ENCODE measurements at places on chromosomes 7 and 10. TPM values are rescaled to one million over a fixed set of nuclear protein-coding genes. Genes with fewer than 3 reads are reported as not detected.

Gene WASHC2C
- total RNA-seq, result 12.1 TPM

Gene GPR26
- not detected for total RNA-seq

Gene AZGP1
- total RNA-seq, result 2,337 TPM

Gene DCLRE1A
- 5.8 TPM for total RNA-seq

Gene HHEX
- total RNA-seq, result 47.4 TPM

Gene MMP21
- 0.20 TPM for total RNA-seq

Gene PPP1R17
- total RNA-seq, result not detected

Gene SEMA3D
- 0.25 TPM for total RNA-seq

Gene DDC
- 48.6 TPM for total RNA-seq

Gene H2BK1
- total RNA-seq, result not detected

Gene IGFBP1
- total RNA-seq, result 13.7 TPM

DNA sequence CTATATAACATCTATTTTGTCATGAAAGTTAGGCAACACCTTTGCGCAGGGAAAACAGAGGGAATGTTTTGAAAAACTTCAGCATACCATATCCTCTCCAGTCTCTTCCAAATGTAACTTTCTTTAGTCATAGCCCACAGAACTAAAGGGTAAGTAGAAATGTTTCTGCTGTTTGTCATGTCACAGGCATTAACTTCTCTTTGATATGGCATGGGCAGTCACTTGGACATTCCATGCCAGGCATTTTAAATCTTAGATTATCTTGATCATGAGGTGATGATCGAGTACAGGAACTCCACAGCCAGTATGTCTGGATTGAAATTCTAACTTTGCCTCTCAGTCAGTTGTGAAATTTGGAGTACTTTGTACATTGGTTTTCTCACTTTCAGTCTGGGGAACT lies 27.5 kb upstream of the ETV1 start:
- DNase-seq, result no peak

GRCh38 chr10:119201233-119201632 lies 6.1 kb upstream of the GRK5 start:
- no peak for DNase-seq

- no peak for DNase-seq
These were observed 71.7 kb upstream of the TMEM106B start for GRCh38 chr7:12139416-12139815.

DNA sequence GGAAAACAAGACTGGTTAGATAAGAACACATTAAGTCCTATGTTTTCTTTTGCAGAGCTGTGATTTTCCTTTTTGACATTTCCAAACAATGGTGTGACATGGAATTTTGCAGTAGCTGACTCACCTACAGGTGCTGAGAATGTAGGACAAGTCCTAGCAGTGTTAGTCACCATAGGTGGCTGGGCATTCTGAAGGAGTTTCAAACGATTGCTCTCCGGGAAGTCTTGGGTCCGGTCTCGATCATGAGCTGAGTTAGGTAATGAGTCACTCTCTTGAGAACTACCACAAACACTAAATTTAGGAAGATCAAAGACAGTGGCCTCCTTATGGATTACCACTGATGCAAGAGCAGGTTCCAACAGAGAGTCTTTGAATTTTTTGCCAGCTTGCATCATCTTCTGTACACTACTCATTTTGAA lies 3.6 kb downstream of the FIGNL1 start:
- no peak for DNase-seq

- DNase-seq, result no peak
These were observed 2.2 kb upstream of the DNA2 start for GRCh38 chr10:68474021-68474420.

- no peak for DNase-seq
These were observed 172.9 kb downstream of the SPAG6 start for GRCh38 chr10:22518167-22518724.

DNA sequence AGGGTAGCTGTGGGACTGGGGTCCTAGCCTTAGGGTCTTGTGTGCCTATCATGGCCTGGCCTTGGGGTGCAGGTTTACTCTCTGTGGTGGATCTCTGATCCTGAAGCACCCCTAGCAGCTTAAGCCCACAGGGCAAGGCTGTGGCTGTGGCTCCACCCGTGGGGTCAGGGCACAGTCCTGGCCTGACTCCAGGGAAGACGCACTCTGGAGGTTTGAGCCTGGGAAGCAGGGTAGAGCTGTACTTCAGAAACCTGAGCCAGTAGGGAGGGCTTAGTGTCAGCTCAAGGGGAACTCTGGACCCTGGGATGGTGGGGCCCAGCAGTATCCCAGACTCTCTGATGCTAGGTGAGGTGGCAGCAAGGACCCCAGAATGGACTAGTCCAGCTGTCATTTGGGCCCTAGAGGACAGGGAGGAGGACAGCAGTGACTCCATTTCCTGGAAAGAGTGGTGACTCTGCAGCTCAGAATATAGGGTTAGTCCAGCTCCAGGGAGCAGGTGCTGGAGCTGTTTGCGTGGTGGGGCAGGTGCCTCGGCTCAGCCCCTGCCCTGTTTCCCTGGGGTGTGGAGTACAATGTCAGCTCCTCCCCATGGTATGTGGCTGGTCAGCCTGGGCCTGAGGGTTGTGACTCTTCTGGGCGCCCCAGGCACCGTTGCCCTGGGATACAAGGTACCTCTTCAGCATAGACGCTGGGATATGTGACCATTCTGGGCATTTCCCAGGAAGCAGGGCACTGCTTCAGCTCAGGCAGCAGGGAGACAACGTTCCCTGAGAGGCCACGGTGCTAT lies 15.8 kb downstream of the GTPBP4 start:
- DNase-seq, result peak; percentile 31

GRCh38 chr7:159093351-159093971 lies 51.2 kb downstream of the VIPR2 start:
- DNase-seq, result no peak

- no peak for DNase-seq
These were observed 204.1 kb upstream of the KMT2E start for GRCh38 chr7:104809906-104810305.

DNA sequence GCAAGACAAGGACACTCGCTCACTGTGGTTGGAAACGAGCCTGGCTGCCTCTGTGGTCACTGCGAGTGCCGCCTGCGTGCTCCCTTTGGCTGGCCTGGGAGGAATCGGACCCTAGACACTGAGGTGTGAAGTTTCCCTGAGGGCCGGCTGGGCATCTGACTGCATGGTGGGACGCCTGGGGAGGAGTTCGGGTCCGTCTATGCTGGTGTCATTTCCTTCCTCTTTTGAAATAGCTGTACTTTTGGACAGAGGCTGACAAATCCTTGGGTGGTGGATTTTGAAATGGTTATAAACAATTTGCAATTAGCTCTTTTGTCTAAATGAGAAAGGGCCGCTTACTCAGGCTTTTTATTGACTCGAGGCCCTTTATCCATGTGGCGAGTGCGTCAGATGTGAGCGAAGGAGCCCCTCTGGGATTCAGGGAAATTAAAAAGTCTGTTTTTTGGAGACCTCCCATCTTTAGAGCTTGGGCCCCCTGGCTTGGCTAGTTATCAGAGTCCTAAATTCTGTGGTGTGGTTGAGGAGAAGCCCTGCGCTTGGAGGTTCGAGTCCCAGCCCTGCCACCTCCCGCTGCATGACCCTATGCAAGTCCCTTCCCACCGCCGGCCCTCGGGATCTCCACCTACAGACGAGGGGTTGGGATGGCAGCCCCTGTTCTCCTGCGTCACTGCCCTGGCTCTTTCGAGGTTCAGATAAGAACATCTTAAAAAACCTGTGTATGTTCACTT lies 147.1 kb downstream of the RGS10 start:
- DNase-seq, result no peak

GRCh38 chr7:120898715-120899499 lies 41.0 kb upstream of the TSPAN12 start:
- no peak for DNase-seq

GRCh38 chr7:110870926-110871325 lies 220.0 kb upstream of the LRRN3 start:
- no peak for DNase-seq

GRCh38 chr10:122258136-122259074 lies 12.7 kb upstream of the BTBD16 start:
- DNase-seq, result peak; percentile 16

GRCh38 chr10:43595739-43596298 lies 10.4 kb upstream of the ZNF485 start:
- DNase-seq, result no peak

DNA sequence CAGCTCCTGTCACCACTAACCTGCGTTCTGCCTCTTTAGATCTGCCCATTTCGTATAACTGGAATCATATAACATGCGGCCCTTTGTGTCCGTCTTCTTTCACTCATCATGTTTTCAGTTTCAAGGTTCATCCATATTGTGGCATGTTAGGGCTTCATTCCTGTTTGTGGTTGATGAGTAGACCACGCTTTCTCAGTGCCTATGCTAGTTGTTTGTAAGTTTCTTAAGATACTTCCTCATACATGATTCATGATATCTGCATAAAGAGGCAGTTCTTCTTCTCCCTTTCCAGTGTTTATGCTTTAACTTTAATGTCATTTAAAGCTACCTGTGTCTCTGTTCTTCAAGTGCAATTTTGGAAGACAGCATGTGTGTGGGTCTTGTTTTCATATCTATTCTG lies 79.5 kb upstream of the FAM20C start:
- DNase-seq, result no peak

DNA sequence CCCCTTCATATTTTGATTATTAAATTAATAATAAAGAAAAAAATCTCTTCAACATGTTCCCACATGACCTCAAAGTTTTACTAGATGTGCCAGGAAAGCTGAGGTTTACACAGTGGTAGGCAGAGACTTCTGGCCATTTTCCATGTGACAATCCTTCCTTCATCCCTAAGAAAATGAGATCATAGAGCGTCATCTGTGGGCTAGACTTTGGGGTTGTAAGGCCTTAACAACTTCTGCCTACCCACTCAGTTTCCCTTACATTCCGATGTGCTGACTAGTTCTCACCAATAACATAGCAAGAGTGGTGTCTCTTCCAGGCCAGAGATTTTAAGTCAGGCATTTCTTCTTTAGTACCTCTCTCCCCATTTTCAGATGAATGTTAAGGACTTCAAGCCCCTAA lies 171.1 kb upstream of the PHF14 start:
- DNase-seq, result no peak

GRCh38 chr7:99027841-99028240 lies 116.1 kb downstream of the SMURF1 start:
- DNase-seq, result peak; percentile 36
